HFFc6 (cell line): ENCODE measurements at places on chromosomes 11 and 22. TPM values are rescaled to one million over a fixed set of nuclear protein-coding genes. Genes with fewer than 3 reads are reported as not detected.

Gene CCDC73
- total RNA-seq = not detected in 3 replicates

GRCh38 chr22:40235308-40235707 lies 57.6 kb downstream of the TNRC6B start:
- no peak for DNase-seq

Gene TCF20
- total RNA-seq = 29.4 to 33.4 TPM (median 30.9 TPM) in 3 replicates

- DNase-seq = no peak
Measured at GRCh38 chr11:70307176-70307575, 36.7 kb downstream of the PPFIA1 start.

DNA sequence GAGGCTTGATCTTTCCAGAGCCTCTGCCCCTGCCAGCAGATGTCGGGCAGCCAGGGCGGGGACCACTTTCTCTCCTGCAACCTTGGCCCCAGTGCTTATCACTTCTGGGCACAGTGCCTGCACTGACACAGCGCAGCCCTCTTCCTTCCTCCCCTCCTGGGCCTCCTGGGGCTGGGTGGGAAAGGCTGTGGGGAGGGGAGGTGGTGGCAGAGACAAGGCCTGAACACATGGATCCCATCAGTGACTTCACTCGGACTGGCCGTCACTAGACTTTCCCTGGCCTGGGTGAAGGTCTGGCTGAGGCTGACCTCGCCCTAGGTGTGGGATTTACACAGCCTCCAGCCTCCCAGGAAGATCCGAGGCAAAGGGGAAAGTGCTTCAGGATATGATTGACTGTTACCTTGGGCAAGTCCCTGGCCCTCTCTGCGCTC lies 68.1 kb downstream of the LRRC32 start:
- no peak for DNase-seq

- no peak for DNase-seq
Measured at GRCh38 chr11:105458071-105458470, 151.8 kb upstream of the GRIA4 start.
